ENCODE measurements at places on chromosomes 5 and 9.

DNA sequence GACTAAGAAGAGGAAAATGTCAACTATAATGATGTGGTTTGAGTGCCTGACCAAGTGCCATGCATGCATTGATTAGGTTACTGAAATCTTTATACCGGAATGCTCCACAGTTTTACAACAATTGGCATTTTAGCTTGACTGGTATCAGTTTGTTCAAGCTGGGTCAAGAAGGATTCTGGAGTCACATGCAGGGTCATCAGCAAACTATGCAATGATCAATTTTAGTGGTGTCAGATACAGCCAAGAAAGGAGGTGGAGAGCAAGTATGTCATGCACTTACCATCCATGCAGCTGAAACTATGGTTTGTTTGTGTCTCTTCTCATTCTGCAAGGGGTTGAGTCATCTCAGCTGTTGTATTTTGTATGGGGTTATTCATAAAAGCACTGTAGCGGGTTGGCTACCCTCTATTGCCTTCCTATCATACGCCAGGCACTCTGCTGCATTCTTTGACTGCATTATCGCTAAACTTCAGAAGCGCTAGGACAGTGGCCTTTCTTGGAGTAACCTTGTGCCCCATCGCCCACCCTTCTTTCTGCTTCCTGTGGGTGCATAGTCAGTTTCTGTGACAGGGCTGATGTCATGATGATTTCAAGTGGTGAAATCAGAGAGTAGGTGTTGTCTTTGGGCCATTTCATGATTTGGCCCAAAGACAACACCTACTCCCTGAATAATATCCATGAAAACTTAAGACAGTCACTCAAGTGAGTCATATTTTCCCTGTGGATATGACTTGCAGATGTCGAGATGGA is 145.4 kb downstream of the MTX3 start:
- peak; percentile 87 for DNase-seq

- DNase-seq = no peak
Measured at GRCh38 chr5:65623482-65623881, 651 bp downstream of the TRIM23 start.

DNA sequence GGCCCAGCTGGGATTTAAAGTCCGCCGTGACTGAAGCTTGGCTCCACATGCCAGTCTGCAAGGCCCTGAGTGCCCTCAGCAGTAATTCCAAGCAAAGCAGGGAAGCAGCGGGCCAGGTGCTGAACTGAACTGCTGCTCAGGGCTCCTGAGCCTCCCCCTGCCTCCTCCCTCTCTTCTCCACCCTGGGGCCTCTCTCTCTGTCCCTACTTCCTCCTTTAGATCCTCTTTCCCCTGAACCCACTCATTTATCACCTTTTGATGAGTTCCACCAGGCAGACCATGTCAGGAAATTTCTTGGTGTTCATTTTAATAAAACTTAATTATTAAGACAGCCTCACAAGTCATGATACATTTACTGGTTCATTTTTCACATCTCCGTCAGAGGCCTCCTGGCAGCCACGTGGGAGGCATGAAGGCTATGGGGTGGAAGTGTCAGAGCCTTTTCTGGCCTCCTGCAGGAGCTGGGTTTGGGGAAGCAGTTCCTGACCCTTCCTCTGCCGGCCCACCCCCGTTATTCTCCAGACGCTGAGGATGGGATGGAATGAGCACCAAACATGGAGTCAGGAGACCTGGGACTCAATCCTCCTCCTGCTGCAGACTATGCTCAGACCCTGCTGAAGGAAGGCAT is 32.2 kb upstream of the KCNIP1 start:
- no peak for DNase-seq

GRCh38 chr9:98146101-98146991 is 27.3 kb upstream of the TRIM14 start:
- DNase-seq = peak; percentile 23

GRCh38 chr5:138444774-138445546 is 6.1 kb downstream of the REEP2 start:
- DNase-seq = no peak

- no peak for DNase-seq
Measured at GRCh38 chr5:96633820-96634219, 28.4 kb upstream of the CAST start.
